ENCODE measurements at places on chromosomes 11 and 22.

GRCh38 chr22:20080776-20081654, 974 bp downstream of the DGCR8 start:
- peak; percentile 11 for DNase-seq

DNA sequence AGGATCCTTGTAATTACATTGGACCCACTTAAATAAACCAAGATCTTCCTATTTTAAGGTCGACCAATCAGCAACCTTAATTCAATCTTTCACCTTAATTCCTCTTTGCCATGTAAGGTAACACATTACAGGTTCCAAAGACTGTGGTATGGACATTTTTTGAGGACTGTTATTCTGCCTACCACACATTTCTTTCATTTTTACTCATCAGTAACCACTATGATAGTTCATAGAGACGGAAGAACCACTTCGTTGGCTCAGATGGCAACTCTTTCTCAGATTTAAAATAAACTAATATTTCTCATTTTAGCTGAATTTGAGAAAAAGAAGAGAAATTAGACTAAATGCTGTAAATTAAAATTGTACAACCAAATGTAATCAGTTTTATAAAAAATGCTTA, 96.3 kb downstream of the PAX6 start:
- DNase-seq: no peak

DNA sequence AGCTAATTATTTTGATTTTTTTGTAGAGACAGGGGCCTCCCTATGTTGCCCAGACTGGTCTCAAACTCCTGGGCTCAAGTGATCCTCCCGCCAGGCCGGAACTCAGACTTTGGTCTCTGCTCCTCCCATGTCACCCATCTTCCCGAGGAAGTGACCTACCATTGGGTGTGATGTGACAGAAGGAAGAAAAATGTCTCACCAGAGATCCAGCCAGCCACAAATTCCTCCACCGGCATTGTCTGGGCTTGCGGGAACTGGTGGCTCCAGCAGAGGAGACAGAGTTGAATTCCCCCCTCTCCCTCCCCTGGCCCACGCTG, 772 bp downstream of the SLC25A45 start:
- DNase-seq: no peak

GRCh38 chr22:20639343-20639742, 131.9 kb downstream of the MED15 start:
- DNase-seq: no peak

DNA sequence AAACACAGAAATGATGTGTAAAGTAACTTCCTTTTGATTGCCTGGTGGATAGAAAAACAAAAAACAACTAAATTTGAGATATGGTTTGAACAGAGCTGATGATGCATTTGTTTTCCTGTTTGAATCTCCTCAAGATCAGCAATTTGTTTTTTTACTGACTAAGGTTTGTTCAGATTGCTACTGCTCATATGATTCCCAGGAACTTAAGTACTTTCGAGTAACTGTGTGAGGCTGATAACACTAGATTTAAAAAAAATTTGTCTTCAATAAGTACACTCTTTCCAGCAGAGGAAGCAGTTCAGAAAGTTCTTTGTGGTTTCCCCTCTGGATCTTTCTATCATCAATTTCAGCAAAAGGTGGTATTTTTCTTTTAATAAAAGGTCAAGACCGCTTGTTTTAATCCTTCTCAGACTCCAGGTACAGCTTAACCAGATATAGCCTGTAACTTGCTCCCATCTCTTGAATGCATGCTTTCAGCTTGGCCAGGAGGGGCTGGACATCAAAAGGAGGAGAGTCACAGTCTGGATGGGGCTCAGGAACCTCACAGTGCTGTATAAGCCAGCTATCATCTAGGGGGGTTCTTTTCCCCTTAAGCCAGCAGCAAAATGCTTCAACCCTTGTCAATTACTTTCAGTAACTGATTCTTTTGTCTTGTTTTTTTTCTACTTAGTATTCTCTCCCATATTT, 12.3 kb upstream of the MS4A6E start:
- DNase-seq: no peak

DNA sequence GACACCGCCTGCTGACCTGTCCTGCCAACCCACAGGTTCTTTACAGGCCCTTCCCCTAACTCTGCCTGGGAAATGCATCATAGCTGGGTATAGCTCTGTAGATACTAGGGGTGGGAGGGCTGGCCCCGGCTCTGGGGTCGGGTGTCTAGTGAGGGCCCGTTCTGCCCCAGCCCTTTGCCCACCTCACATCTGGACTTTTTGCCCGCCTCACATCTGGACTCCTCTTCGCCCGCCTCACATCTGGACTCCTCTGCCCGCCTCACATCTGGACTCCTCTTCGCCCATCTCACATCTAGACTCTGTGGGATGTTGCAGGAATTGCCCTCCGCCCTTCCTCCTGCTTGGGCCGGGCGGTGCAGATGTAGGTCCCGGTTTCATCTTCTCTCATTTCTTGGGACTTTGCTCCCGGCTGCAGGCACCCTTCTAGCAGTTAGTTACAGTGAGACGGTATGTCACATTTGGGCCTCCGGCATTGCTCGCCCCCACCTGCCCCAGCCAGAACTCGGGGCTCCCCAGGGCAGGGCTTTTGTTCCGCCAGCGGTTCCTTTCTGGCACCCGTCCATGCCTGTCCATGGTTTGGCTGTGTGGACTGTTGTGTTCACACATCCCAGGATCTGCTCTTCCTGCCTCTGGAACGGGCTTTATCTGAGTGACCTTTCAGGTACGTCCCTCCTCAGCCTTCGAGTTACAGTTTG, 1153.7 kb downstream of the BRD1 start:
- DNase-seq: no peak

- DNase-seq: no peak
Observed at GRCh38 chr11:118366287-118366686, 6.9 kb downstream of the UBE4A start.

DNA sequence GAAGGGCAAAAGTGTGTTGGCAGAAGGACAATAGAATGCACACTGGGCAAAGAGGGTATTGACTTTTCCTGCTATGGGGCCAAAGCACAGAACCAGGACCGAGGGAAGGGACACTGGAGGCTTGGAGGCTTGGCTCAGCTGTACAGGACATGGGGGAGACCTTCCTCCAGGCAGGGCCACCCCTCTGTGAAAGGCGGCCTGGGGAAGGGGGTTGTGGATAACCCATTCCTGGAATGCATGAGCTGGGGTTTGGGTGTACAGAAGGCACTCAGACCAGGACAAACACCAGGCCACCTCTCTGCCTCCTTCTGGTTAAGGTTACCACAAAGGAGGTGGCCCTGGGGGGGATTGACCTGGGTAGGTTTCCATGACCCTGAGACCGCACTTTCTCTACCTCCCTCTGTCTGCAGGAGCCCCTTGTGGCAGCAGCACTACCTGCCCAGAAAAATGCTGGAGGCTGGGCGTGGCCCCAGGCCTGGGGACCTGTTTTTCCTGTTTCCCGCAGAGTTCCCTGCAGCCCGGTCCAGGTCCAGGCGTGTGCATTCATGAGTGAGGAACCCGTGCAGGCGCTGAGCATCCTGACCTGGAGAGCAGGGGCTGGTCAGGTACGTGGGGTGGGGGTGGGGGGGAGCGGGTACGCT, 9.6 kb downstream of the P2RY2 start:
- DNase-seq: no peak

DNA sequence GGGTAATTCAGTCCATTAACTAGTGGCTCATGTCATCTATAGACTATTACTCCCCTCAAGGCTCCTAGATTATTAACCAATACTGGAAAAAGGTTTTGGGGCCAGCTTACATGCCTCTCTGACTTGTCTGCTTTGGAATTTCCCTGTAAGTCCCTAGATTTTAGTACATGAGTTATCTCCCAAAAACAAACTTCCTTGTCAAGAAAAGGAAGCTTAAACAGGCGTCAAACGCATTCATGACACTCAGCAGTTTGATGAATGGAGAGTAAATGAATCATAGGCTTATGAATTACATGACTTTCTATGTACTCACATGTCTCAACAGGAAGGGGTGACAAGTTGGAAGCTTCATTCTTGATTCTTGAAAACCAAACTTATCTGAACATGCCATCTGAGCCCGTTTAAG, 70.8 kb downstream of the BLID start:
- no peak for DNase-seq

GRCh38 chr11:111975076-111975806, 38.1 kb downstream of the DIXDC1 start:
- peak; percentile 71 for DNase-seq

GRCh38 chr11:19929147-19929546, 216.5 kb downstream of the NAV2 start:
- DNase-seq: no peak

DNA sequence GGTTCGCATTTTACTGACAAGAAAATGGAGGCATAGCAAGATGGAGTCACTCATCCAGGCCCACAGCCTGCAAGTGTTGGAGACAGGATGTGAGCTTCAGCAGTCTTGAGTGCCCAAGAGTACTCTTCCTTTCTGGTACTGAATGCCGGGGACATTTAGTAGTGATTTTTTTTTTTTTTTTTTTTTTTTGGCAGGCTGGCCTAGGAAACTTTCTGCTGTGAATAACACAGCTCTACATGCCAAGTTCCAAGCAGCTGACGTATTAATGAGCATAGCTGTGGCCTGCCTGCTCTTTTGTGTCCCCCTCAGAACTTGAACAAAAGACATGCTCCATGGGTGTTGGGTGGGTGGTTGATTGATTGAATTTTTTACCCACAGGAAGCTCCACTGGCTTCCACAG, 195.5 kb upstream of the CADM1 start:
- DNase-seq: peak; percentile 55

DNA sequence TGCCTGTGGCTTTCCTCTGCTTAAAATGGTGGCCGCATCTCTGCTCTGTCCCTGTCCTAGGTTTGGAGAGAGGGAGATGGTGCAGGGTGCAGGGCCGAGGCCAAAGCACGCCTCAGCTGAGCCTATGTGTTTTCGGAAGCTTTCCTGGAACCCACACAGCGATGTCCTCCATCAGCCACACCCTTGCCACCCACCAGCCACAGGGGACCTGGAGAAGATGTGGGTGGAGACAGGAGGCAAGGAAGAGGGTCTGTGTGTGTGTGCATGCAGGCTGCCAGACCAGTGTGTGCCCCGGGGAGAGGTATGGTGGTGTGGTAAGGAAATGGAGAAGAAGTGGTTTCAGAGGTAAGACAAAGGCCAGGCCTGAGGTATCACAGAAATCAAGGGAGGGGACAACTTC, 155.7 kb downstream of the TBC1D22A start:
- no peak for DNase-seq

- no peak for DNase-seq
Observed at GRCh38 chr22:40265783-40266182, 80.5 kb upstream of the ADSL start.
